ENCODE measurements at places on chromosomes 4 and X.

GRCh38 chrX:112759512-112759911 is 79.8 kb upstream of the LHFPL1 start:
- no peak for DNase-seq

DNA sequence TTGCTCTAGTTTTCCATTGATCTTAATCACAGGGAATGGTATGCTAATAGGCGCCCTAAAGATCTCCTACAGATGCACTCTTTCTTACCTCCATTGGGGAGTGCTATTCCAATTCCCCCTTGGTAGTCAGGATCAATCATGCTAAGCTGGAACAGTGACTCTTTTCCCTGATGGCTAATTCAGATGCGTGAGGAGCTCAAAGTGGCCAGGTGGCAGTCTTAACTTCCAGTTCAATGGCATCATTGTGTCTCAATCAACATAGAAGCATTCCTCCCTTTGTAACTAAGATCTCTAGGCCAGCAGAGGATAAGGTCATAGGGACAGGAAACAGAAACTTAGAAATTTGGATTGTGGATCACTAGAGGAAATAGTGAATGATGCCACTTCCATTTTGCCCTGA is 216.8 kb downstream of the GRID2 start:
- DNase-seq = no peak

- no peak for DNase-seq
Measured at GRCh38 chr4:87360338-87360935, 30.6 kb downstream of the HSD17B11 start.

GRCh38 chr4:140626661-140627376 is 58.1 kb upstream of the UCP1 start:
- no peak for DNase-seq

- no peak for DNase-seq
Measured at GRCh38 chr4:85492336-85492735, 17.4 kb downstream of the ARHGAP24 start.

- peak; percentile 25 for DNase-seq
Measured at GRCh38 chr4:152536545-152537182, 772 bp upstream of the FBXW7 start.

DNA sequence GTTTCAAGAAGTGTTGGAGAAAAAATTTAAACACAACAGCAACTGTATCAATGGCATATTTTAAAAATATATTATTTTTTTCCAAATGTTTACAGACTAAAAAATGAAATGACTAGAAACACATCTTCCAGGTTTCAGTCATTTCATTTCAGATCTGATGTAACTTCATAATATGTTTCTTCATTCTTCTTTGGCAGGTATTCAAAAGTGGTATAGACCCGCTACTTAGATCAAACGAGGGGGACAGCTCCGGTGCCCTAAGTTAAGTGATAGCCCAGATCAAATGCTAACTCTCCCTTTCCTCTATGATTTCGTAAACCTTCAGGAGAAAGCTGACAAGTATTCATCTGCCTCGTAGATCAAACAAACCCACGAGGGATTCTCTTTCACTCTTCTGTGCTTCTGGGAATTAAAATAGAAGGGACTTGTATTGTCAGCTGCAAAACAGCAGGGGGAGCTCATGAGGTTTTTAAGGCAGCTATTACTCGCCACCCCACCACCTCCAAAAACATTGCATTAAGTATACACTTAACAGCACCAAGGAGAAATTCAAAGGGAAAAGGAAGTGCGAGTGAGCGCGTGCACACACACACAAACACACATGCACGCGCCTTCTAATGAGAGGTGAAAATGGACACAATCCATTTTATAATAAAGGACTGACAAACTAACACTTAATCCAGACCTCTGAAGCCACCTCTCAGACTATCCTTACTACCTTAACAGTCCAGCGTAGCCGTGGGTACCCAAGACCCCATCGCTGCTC is 21.4 kb downstream of the HELT start:
- peak; percentile 61 for DNase-seq

DNA sequence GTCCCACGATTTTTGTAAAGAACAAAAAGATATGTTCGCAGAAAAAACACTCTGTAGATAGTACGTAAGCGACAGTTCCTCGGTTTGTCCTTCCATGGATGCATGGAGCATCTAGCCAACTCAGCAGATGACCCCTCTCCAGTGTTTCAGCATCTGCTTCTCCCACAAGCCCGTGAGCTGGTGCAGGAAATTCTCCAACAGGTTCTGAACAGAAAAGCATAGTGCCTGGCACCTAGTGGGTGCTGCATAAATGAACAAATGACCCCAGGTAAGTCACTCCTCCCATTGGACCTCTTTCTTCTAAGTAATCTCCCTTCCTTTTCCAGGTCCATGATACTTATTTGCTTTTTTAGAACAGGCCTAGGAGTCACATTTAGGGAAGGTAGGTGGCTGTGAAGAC is 966 bp upstream of the KIAA0232 start:
- no peak for DNase-seq

DNA sequence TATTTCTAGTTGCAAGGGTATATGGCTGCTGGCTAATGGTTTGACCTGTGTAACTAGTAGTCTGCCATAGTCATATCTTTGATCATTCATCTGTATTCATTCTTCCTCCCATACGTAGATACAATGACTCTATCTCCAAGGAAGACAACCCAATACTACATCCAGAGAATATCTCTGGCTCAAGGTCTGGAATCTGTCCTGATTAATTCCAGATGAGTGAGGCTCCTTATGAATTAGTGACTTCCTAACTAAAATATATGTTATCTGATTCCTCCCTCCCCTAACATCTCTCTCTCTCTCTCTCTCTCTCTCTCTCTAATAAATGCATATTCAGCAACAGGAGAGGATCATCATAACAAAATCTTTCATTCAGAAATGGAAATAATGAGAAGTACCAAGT is 641.5 kb downstream of the FAT4 start:
- DNase-seq = peak; percentile 22

GRCh38 chr4:61799794-61800193 is 599.7 kb downstream of the ADGRL3 start:
- DNase-seq = no peak

DNA sequence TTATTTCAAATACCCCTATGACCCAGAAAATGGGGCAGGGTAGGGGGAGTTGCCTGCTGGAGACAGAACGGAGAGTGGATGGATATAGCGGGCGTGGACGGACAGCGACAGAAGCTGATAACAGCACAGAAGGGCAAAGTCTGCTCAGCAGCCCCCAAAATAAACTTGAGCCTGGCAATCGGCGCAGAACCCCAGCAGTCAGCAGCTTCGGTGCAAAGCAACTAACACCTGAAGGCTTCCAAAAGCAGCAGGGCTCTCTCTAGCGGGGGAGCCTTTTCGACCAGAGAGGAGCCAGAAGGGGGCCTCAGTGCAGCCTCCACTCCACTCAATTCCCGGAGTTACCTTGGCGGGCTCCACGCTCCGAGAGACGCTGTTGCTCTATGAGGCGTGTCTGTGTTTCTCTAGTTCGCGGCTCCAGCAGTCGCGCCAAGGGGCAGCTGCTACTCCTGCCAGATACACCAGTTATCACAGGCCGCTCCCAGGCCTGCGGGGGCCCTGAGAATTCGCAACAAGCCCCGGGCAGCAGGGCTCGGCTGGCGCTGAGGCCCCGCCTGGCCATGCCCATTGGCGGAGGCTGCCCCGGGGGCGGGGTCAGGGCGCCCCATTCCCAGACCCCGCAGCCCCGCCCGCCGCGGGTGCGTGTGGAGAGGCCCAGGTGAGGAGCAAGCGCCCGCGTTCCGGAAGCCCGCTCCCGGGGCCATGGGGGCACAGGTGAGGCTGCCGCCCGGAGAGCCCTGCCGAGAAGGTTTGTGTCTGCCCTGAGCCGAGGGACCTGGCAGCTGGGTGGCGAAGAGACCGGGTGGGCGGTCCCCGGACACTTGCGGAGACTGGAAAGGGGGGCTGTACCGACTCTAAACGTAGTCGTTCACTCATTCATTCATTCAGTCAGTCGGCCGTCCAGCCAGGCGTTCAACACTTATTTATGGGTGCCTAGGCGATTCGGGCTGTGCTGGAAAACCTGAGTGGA is at the start of the genes CNGA1 and NIPAL1:
TSS of gene CNGA1 (minus strand) at position 541 of the 967 bp plus-strand sequence. CDS start 63,992 bp downstream, outside the sequence.
TSS of gene NIPAL1 (plus strand) at position 632 of the 967 bp plus-strand sequence. CDS start at position 700, 68 bp downstream.
- DNase-seq = peak; percentile 12

- peak; percentile 12 for DNase-seq
Measured at GRCh38 chr4:28462766-28463700, 1602.4 kb downstream of the STIM2 start.

DNA sequence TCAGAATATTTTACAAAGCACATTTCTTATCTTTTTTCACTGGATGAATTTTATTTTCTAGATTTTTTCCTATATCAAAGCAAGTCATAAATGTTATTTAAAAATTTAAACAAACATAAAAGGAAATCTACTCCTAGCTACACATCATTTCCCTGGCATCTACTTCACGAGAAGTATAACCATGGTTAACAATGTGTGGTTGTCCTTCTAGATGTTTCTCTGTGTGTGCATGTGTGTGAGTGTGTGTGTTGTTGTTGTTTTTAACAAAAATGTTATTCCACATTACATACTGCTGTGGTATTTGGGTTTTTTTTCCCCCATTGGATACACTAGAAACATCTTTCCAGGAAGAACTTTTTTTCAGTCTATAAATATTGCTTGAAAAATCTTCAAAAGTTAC is 103.1 kb downstream of the CHIC2 start:
- peak; percentile 38 for DNase-seq

- no peak for DNase-seq
Measured at GRCh38 chrX:8139716-8140115, 31.4 kb downstream of the VCX2 start.

GRCh38 chr4:99205153-99205979 is 13.7 kb downstream of the ADH6 start:
- peak; percentile 78 for DNase-seq

- DNase-seq = no peak
Measured at GRCh38 chr4:6825403-6825802, 42.9 kb downstream of the KIAA0232 start.

GRCh38 chr4:108209489-108209888 is 40.8 kb upstream of the LEF1 start:
- DNase-seq = no peak

All from AG10803 (cell line).